ENCODE measurements at places on chromosomes 7 and 10.

DNA sequence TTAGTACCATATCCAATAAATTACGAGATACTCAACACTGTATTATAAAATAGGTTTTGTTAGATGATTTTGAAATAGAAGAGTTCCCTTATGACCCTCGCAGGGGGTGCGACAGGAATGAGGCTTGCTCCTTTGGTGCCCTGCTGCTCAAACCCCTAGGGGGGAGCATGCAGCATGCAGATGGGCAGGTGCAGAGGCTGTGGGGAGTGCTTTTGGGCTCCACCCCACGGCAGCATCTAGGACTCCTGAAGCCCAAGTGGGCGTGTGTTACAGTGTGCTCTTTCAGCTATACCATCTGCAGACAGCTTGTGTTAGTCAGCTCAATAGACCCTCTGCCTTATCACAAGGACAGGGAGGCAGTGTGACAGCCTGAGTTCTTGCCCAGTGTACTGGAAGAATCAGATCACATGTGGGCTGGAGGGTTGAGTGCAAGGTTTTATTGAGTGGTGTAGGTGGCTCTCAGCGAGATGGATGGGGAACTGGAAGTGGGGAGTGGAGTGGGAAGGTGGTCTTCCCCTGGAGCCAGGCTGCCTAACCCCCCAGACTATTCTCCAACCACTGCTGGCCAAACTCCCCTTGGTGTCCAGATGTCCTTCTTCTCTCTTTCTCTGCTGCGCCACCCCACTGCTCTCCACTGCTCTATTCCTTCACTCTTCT is 3.1 kb upstream of the MRC1 start:
- DNase-seq = no peak

GRCh38 chr10:59143544-59143943 is 32.9 kb upstream of the PHYHIPL start:
- no peak for DNase-seq

DNA sequence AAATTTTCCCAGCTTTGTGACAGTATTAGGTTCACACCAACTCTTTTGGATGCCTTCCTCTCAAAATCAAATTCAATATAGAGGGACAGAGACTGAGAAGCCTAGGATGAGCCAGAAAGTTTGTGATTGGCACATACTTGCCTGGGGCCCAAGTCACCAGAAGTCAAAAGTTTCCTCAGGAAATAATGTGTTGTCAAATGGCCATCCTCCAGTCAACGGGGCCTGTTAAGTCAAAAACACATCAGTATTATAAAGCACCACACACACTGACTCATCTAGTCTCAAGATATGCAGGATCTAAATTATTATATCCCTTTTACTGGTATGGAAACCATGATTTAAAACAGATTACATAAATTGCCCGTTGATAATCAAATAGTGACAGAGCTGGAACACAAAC is 158.1 kb downstream of the AHR start:
- DNase-seq = no peak

GRCh38 chr10:112304267-112304859 is 21.2 kb downstream of the TECTB start:
- no peak for DNase-seq

DNA sequence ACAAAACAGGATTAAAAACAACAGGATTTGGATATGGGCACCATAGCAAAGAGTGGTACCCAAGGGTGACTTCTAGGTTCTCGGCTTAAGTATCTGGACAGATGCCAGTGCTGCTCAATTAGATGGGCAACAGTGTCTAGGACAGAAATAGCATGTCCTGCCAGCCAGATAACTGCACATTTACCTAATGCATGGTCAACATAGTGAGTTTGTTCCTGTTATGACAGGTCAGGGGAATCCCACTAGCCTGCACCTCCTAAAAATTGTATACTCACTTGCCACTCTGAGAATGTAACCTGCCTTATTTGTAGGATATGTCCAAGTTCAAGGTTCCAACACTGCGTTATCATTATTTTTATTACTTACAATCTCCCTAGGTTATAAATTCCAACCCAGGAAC is 471.7 kb downstream of the GRM8 start:
- no peak for DNase-seq

DNA sequence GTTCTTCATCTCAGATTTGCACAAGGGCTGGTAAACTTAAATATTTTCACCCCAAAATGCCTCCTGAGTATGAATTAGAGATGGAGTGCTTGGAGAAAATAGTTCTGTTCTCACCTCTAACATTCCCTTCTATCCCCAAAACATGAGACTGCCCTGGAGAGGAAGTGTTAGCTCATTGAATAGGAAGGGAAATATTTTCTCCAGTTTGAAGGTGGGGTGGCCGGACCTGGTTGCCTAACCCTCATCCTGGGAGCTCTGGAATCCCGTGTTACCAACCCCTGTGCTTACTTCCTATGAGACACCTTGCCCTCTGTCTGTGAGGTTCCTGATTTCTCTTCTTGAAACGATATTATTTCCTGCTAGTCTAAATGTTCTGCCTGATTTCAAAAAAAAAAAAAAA is 779 bp downstream of the IFIT2 start:
- DNase-seq = no peak

- DNase-seq = no peak
Observed at GRCh38 chr10:8306685-8307364, 252.3 kb downstream of the GATA3 start.

DNA sequence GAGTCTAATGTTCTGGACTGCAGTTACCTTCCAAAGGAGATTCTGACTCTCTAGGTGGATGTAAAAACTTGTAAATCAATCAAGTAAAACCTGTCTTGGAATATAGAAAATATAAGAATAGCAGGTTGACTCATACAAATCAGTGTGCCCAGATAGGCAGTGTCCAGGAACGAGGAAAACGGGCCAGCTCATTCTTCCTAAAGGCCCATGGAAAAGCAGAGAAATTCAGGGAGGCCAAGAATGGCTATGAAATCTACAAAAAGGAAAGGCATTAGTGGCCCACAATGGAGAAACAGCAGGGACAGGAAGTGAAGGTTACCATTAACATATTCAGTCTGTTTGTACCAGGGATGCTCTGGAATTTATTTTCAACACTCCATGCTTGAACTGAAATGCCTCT is 14.9 kb downstream of the GLI3 start:
- no peak for DNase-seq

Data from activated naive CD4-positive, alpha-beta T cell treated with anti-CD3 and anti-CD28 coated beads, Interleukin-2, amount 10 ng/mL, durations not matched to agents 7 days and 5 days (primary cell).